ENCODE measurements at places on chromosomes 6 and 20.

- DNase-seq = no peak
Observed at GRCh38 chr6:4039348-4039747, 39.6 kb downstream of the FAM217A start.

DNA sequence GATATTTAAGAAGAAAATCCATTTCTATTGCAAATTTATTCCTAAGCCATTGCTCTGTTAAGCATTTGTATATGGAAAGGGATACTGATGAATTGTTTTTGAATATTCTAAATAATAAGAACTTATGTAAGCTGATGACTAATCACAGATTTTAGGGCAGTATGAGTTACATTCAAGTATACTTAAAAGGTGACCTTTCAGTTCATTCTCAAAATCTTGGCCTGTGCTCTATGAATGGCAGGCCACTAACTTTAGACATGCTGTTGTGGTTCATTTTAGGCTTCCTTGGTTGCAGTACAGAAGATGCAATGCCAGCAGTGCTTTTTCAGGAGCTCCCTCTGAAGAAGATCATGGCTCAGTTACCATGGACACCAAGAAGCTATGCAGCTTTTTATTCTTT lies 380.4 kb downstream of the CENPW start:
- DNase-seq = no peak

GRCh38 chr6:91683240-91683639 lies 1096.4 kb upstream of the MAP3K7 start:
- DNase-seq = no peak

DNA sequence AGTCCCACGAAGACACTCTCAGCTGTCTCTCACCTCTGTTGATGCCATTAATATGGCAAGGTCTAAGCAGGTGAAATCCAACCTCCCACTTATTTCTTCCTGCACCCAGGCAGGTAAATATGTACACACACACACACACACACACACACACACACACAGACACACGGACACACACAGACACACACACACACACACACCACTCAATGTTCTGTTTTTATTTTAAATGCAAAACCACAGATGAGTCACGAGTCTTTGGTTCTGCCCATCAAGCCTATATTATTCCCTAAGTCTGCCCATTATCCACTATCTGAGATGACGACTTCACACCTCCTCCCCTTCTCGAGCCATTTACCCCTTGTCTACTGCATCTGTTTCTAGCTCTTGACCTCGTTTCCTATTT lies 344.7 kb downstream of the CDH26 start:
- no peak for DNase-seq

- DNase-seq = no peak
Observed at GRCh38 chr20:37503256-37503927, 17.7 kb upstream of the NNAT start.

DNA sequence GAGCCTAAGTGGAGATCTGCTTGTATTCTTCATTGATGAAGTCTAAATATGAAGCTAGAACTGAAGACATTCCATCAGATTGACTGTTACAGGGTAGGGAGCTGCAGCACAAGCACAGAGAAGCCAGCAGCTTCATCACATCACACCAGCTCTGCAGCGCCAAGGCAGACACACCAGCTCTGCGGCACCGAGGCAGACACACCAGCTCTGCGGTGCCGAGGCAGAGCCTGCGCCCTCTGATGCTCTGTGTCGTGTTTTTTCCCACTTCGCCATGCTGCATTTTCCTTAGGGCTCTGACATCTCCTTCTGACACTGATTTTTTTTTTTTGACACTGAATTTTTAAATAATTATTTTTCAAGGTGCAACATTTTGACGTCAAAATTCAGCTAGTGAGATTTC lies 784 bp downstream of the BTNL2 start:
- DNase-seq = no peak

DNA sequence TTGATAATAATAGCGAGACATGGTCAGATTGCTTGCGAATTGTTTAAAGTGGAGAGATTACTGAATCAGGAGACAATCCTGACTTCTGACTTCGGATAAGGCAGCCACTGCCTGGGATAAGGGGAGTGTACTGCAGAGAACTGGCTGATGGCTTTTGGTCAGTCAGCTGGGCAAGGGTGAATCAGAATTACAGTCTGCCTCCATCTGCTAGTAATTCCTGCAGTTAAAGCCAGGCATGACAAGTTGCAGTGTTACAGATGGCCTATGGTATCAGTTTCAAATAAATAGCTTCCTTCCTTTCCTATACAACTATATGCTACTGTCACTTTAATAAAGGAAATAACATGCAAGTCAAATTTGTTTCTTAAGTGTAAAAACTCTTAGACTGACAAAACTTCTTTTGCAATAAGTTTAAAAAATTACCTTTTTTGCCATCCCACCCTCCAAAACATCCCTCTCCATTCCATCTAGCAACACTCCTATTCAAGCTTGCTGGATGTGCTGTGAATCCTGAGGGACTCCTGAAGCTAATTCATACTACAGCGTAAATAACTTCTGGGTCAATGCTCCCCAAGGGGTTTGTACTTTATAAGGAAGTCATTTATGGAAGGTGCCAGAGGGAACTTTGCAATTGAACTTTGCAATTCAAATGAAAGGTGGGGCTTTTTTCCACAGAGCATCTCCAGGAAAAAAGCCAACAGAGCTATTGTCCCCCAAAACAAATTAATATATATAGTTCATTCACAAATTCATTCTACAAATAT lies 245.2 kb downstream of the ADGRB3 start:
- no peak for DNase-seq

DNA sequence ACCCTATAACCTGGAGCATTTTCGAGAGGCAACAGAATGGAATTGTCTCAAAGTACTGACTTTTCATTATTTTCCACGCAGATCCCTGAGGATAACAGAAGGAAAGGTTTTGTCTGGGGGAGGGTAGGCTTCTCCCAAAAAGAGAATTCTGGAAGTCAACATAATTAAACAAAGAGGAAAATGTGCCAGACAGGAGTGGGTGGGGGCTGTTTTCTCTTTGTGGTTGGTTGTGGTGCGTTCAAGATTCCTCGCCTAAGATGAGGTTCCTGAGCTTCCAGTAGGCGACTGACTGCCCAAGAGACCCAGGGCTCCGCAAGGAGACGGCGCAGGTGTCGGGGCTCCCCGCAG lies 70.4 kb downstream of the SOX4 start:
- DNase-seq = no peak

DNA sequence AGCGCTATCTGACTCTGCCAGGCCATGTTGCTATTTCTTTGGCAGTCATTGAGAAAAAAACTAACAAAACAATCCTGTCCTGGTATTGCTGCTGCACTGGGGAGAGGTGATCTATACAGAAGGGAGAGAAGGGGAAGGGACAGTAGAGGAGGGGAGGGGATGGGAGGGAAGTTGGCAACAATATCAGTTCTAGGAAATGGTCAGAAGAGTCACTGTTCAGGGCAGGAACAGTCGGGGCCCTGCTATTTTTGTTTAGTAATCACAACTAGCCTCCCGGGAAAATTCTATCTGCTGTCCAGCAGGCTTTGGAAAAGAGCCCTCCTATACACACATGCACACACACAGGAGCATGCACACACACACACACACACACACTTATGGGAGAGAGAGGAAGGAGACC lies 142.3 kb upstream of the CARMIL1 start:
- DNase-seq = peak; percentile 25

GRCh38 chr6:110938171-110938570 lies 20.3 kb upstream of the GTF3C6 start:
- no peak for DNase-seq

- no peak for DNase-seq
Observed at GRCh38 chr6:161406646-161407045, 132.8 kb upstream of the AGPAT4 start.

DNA sequence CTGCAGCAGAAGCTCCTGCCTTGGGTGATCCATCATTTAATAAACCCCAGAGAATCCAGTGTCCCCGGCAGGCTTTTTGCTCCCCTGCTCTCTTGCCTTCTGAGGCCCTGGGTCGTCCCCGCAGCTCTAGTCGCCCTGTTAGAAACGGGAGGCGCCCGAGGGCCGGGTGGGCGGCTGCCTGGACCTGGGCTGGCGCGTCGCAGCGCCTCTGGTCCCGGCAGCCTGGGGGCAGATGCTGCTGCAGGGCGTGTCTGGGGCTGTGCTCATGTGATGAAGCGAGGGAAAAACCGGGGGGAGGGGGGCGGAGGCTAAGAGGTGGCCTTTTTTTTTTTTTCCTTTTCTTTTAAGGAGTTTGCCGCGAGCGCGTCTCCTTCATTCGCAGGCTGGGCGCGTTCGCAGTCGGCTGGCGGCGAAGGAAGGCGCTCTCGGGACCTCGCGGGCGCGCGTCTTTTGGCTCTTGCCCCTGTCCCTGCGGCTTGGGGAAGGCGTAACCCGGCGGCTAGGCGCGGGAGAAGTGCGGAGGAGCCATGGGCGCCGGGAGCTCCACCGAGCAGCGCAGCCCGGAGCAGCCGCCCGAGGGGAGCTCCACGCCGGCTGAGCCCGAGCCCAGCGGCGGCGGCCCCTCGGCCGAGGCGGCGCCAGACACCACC lies 394 bp downstream of the AKAP12 start:
- DNase-seq = no peak

- DNase-seq = no peak
Observed at GRCh38 chr6:105882828-105883227, 203.3 kb upstream of the PRDM1 start.

DNA sequence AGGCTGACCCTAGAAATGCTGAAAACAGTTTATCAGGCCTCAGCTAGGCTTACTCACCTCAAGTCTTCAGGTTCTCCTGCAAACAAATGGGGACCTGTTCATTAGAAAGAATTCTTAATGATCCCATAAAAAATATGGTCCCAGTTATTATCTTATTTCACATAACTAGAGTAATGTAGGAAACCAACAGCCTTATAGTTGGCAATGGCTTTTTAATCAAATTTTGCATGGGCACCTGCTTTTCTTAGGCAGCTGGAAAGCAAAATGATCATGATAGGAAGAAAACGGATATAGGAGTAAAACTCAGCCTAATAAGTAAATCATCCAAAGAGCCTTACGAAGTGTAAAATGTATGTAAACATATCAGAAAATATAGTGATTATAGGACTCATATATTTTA lies 1.3 kb downstream of the NRSN1 start:
- no peak for DNase-seq

DNA sequence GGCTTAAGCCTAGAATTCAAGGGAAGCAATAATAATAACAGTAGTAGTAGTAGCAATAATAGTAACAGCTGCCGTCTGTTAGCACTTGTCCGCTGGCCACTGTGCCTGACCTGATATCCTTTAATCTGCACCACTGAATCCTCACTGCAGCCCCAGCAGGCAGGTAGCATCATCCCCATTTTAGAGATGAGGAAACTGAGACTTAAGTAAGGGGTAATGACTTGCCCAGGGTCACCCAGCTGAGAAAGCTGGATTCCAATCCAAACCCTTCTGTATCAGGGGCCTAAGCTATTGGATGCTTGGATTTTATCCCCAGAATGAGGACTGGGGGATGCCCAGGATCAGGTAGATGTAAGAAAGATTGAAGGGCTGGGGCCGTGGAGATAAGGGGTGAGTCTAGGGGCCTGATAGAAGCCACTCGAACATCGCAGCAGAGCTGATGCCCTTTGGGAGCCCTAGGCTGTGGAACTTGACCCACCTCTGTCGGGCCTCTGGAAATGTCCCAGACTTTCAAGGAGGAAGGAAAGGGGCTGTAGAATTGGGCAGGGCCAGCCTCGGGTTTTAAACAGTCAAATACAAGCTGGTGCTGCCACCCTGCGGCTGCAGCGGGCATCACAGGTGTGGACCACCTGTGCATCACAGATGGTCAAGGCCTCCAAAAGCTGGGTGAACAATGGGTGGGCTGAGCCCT lies 102.1 kb upstream of the MYL9 start:
- peak; percentile 59 for DNase-seq

- DNase-seq = no peak
Observed at GRCh38 chr20:23309781-23310180, 40.8 kb upstream of the NXT1 start.
